ENCODE measurements at places on chromosomes 2 and 18.

DNA sequence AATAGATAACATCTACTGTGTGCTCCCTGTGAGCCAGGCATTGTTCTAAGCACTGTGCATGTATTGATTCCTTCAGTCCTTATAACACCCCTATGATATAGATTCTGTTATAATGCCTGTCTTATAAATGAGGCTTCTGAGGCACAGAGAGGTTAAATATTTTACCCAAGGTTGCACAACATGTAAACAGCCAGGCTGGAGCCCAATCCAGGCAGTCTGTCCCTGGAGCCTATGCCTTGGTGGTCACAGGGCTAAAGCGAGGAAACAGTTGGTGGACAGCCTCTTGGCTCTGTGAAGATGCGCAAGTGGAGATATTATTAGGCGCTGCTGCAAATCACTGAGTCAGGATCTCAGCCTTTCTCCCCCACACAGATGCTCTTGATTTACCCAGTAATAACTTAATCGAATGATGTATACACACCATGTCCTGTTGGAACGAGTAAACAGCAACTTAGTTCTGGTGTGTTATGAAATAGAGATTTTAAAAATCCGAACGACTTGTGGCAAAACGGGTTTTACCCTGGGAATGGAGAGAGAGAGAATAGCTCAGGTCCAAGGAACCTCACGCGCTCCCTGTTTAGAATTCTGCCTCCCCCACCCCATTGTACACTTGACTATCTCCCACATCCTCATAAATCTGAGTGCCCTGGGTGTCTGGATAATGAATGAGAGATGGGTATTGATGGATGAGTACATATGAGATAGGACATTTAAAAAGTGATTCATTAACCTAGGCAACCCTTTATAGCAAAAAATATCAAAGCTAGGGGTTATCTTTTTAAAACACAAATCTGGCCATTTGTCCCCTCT lies 231.9 kb downstream of the BCL2 start:
- no peaks in the 10 kb centered on the region for H3K36me3 ChIP-seq
- H3K4me3 ChIP-seq = no peak overlapping the region
- no peaks in the 10 kb centered on the region for H3K4me1 ChIP-seq
- no peak overlapping the region for H3K27ac ChIP-seq
- no peak for DNase-seq
- peaks cover 16% of the 10 kb centered on the region for H3K27me3 ChIP-seq

DNA sequence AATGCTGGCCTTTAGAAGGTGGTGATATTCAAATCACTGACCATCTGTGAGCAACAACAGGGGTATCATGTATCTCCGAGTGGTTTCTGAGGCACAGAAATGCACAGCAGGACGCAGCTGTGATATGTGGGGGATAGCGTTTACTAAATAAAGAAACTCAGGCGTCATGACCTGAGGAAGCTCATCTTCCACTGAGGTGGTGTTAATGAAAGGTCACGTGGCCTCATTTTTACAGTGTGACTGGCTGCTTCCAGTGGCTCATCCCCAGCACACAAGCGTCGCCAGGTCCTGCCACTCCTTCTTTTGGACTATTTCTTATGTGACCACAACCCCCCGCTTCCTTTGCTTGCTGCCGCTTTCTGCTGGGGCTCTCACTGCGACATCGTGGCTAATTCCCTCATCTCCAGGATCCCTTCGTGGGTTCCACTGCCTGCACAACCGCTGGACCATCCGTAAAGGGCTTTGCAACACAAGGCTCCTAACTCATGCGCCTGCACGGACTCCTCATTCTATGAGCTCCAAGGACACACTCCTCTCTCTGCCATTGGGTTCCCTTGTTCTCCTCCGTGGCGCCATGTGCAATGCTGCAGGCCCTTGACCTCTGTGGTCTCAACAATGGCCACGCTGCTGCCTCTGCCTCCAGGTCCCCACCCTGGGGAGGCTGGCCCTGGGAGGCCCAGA lies 109.3 kb downstream of the MBP start:
- no peaks in the 10 kb centered on the region for H3K4me1 ChIP-seq
- DNase-seq = no peak
- no peaks in the 10 kb centered on the region for H3K27me3 ChIP-seq
- H3K36me3 ChIP-seq = peaks cover 44% of the 10 kb centered on the region
- no peak overlapping the region for H3K27ac ChIP-seq
- no peak overlapping the region for H3K4me3 ChIP-seq

GRCh38 chr2:119758881-119759450 lies 756 bp upstream of the PTPN4 start:
- H3K36me3 ChIP-seq = peaks cover 2% of the 10 kb centered on the region
- peaks cover 37% of the 10 kb centered on the region for H3K4me1 ChIP-seq
- H3K4me3 ChIP-seq = peak overlapping the region; percentile 93
- H3K27me3 ChIP-seq = peaks cover 2% of the 10 kb centered on the region
- no peak for DNase-seq

DNA sequence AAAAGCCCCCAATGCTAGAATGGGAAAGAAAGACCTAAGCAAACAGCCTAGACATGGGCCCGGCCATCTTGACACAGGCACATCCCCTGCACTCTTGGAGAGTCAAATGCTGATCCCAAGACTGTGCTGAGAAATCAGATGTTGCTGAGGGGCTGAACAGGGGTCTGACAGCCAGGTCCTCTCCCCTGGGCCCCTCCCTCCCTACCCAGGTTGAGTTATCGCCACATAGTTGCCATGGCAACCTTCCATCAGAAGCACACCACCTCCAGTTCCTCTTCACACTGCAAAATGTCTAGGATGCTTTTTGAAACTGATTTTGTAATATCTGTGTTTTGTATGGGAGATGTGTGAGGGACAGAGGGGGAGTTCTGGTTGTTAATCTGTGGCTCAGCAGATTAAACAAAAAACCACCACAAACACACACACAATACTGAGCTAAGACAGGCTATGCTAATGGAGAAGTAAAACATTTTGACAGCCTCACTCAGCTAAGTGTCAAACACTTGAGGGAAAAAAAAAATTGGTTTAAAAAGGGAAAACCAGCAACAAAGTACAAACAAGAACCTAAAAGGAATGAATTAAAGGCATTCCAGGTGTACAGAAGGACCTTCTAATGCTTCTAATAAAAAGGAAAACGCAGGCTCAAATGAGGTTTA lies 88.2 kb downstream of the TMEM163 start:
- peaks cover 12% of the 10 kb centered on the region for H3K27me3 ChIP-seq
- peaks cover 2% of the 10 kb centered on the region for H3K36me3 ChIP-seq
- H3K4me1 ChIP-seq = no peaks in the 10 kb centered on the region

GRCh38 chr2:223578846-223579245 lies 23.3 kb downstream of the SCG2 start:
- no peak overlapping the region for H3K4me3 ChIP-seq
- no peaks in the 10 kb centered on the region for H3K27me3 ChIP-seq
- no peaks in the 10 kb centered on the region for H3K36me3 ChIP-seq

DNA sequence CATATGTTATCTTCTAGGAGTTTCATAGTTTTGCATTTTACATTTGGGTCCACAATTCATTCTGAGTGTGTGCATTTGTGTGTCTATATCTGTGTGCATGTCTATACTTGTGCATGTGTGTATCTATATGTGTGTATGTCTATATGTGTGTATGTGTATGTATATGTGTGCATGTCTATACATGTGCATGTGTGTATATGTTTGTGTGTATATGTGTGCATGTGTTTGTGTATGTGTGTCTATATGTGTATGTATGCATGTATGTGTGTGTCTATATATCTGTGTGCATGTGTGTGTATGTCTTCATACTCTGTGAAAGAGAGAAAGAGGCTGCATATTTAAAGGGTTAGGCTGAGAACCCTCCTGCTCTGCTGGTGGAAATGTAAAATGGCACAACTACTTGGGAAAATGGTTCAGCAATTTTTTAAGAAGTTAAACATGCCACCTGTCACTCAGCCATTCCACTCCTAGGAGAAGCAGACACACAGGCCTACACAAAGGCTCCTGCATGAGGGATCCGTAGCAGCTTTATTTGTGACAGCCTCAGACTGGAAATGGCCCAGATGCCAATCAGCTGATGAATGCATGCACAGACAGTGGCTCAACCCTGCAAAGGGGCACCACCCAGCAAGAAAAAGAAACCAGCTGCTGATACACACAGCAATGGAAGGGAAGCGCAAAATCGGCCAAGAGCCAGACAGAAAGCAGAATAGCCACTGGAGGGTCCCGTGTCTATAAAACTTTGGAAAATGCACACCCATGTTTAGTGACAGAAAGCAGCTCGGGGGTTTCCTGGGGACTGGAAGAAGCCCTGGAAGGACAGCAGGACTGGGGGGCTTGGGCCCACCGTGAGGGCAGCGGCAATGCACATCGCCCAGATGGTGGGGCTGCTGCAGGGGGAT lies 146.8 kb downstream of the SEPTIN10 start:
- H3K4me1 ChIP-seq = no peaks in the 10 kb centered on the region
- H3K4me3 ChIP-seq = no peak overlapping the region
- no peak for DNase-seq
- no peaks in the 10 kb centered on the region for H3K36me3 ChIP-seq

DNA sequence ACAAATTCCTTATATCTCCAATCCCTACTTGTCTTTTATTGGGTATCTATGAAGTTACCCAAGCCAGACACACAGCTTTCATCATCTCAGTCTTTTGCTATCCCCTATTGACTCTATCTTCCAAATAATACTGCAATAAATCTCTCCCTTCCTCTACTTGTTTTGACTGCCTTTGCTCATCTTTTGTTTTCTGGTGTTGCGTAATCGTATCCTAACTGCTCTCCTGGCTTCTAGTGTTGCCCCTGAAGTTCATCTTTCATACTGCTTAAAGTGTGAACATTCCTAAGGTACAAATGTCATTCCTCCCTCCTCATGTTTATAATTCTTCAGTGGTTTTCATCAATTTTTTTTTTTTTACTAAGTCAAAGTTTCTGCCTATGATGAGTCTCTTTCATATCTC lies 491.3 kb upstream of the DCC start:
- no peaks in the 10 kb centered on the region for H3K36me3 ChIP-seq
- H3K4me3 ChIP-seq = no peak overlapping the region
- no peaks in the 10 kb centered on the region for H3K27me3 ChIP-seq
- no peaks in the 10 kb centered on the region for H3K4me1 ChIP-seq

DNA sequence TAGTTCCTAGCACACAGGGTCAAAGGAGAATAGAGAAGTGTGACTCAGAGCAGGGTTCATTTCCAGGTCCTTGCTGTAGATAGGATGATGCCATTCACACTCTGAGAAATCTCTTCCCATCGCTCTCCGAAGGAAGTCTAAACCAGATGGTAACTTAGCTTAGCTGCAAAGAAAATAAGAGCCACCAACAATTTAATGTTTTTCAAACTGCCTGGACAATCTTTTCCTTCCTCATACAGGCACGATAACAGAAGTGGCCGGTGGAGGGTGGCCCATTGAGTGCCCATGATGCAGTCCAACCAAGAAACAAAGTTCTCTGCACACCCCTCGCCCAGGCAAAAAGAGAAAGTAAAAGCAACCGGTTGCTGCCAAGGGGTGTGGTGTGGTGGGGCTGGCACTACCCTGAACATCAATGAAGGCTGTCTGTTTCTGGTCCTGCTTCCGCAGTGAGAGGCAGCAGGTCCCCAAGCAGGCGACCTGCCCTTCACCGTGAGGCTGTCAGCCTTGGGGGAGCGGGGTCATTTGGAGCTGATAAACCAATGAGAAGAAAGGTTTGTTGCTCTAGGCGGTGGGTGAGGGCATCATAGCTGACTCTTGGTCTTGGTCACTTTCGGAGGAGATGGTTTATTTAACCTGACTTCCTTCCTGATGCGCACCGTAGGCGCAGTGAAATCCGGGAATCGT lies 105.6 kb upstream of the CD302 start:
- peak; percentile 67 for DNase-seq
- H3K4me1 ChIP-seq = peaks cover 37% of the 10 kb centered on the region
- no peaks in the 10 kb centered on the region for H3K27me3 ChIP-seq
- H3K4me3 ChIP-seq = peak overlapping the region; percentile 98
- peak overlapping the region; percentile 94 for H3K27ac ChIP-seq

DNA sequence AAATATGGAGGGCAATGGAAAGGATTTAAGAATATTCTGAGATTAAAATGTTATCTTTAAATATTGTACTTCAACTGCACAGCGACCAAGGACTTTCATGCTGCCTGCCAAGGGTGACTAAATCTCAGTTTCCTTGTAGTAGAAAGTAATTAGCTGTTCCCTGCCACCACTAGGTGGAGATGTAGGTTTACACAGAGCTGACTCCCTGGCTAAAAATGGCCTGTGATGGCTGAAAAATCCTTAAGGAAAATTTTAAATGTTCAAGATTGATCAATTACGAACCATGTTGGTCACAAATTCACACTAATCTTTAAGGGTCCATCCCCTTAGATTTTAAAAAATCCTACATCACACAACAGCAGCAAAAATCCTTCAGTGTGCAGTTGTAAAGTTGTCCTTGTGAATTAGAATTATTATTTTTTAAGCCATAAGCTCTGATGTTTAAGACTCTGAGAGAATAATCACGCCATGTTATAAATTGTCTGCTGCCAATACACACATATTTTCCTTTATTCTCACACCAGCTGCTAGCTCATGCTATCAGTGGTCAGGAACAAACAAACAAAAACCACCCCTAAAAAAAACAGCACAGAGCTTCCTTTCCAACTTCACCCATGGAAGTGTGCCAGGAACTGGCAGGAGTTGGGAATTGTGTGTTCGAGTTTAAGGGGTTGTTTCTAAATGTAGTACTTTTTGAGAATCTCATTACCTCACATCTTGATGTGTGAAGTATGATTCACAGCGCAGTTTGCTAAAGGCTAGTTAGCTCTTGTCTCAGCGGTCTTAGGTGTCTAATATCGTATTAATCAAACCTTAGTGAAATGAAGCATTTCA lies 399.8 kb downstream of the TMEM182 start:
- H3K4me1 ChIP-seq = no peaks in the 10 kb centered on the region
- H3K27me3 ChIP-seq = no peaks in the 10 kb centered on the region
- DNase-seq = no peak
- H3K36me3 ChIP-seq = no peaks in the 10 kb centered on the region

- no peaks in the 10 kb centered on the region for H3K4me1 ChIP-seq
- peaks cover 17% of the 10 kb centered on the region for H3K27me3 ChIP-seq
- no peak overlapping the region for H3K27ac ChIP-seq
- H3K36me3 ChIP-seq = no peaks in the 10 kb centered on the region
- DNase-seq = no peak
Measured at GRCh38 chr2:219433666-219434467, 776 bp upstream of the SPEG start.

- H3K27me3 ChIP-seq = no peaks in the 10 kb centered on the region
- H3K4me1 ChIP-seq = peaks cover 16% of the 10 kb centered on the region
- no peak overlapping the region for H3K4me3 ChIP-seq
- peaks cover 80% of the 10 kb centered on the region for H3K36me3 ChIP-seq
- no peak overlapping the region for H3K27ac ChIP-seq
Measured at GRCh38 chr2:239158641-239159475, 242.0 kb downstream of the HDAC4 start.

GRCh38 chr2:67260343-67261277 lies 136.5 kb upstream of the ETAA1 start:
- H3K36me3 ChIP-seq = no peaks in the 10 kb centered on the region
- no peak for DNase-seq
- H3K4me3 ChIP-seq = no peak overlapping the region
- no peak overlapping the region for H3K27ac ChIP-seq
- H3K27me3 ChIP-seq = no peaks in the 10 kb centered on the region
- H3K4me1 ChIP-seq = no peaks in the 10 kb centered on the region
